ENCODE measurements at places on chromosomes 11 and 22. TPM values are rescaled to one million over a fixed set of nuclear protein-coding genes. Genes with fewer than 3 reads are reported as not detected.

GRCh38 chr11:565921-566509 lies 5.2 kb downstream of the RASSF7 start:
- no peak for DNase-seq

GRCh38 chr11:42255906-42256305 lies 796.5 kb upstream of the LRRC4C start:
- DNase-seq = no peak

DNA sequence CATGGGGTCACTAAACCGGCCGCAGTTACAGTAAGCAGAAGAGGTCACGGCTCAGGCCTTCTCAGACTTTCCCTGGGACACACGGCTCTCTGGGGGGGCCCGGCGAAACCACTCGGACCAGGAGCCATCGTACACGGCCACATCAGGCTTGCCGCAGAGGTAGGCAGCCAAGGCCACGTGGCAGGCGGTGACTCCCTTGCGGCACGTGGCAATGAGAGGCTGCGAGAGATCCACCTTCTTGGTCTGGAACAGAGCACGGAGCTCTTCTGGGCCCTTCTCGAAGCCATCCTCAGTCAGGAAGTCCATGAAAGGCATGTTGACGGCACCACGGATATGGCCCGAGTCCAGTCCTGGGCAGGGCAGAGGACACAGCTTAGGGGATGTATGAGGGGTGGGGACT lies 8.3 kb downstream of the TST start:
- DNase-seq = no peak

DNA sequence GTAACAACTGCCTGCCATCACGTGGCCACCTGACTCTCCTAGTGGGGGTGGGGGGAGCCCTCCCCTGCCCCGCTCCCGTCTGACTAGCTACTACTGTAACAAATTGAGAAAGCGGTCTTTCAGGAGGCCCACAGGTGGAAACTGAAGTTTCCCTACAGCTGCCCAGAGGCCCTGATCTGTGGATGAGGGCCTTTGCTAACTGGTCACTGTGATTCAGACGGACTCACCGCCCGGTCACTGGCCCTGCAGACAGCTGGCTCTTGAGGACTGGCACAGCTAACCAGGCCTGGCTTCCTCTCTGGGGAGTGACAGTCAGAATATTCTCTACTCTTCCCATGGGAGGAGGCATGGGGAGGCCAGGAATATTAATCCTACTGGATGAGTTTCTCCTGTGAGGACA lies 116.8 kb downstream of the ARHGAP8 start:
- no peak for DNase-seq

- DNase-seq = no peak
Measured at GRCh38 chr11:109041876-109042275, 377.0 kb downstream of the DDX10 start.

Gene TSGA10IP
- total RNA-seq = not detected

Gene CSNK2A3
- 1.7 TPM for total RNA-seq

Gene NAP1L4
- 137 TPM for total RNA-seq

Gene HOATZ
- total RNA-seq = not detected
